ENCODE measurements at places on chromosomes 12 and 14. TPM values are rescaled to one million over a fixed set of nuclear protein-coding genes. Genes with fewer than 3 reads are reported as not detected.

- no peaks in the 10 kb centered on the region for H3K36me3 ChIP-seq
- H3K4me1 ChIP-seq, result no peaks in the 10 kb centered on the region
- H3K4me3 ChIP-seq, result no peak overlapping the region
- no peaks in the 10 kb centered on the region for H3K27me3 ChIP-seq
Observed at GRCh38 chr12:88266806-88267360, 124.8 kb downstream of the TMTC3 start.

GRCh38 chr12:119704065-119704747 lies 36.3 kb downstream of the PRKAB1 start:
- no peak overlapping the region for H3K4me3 ChIP-seq
- no peaks in the 10 kb centered on the region for H3K4me1 ChIP-seq
- DNase-seq, result peak; percentile 47
- no peak overlapping the region for H3K27ac ChIP-seq

DNA sequence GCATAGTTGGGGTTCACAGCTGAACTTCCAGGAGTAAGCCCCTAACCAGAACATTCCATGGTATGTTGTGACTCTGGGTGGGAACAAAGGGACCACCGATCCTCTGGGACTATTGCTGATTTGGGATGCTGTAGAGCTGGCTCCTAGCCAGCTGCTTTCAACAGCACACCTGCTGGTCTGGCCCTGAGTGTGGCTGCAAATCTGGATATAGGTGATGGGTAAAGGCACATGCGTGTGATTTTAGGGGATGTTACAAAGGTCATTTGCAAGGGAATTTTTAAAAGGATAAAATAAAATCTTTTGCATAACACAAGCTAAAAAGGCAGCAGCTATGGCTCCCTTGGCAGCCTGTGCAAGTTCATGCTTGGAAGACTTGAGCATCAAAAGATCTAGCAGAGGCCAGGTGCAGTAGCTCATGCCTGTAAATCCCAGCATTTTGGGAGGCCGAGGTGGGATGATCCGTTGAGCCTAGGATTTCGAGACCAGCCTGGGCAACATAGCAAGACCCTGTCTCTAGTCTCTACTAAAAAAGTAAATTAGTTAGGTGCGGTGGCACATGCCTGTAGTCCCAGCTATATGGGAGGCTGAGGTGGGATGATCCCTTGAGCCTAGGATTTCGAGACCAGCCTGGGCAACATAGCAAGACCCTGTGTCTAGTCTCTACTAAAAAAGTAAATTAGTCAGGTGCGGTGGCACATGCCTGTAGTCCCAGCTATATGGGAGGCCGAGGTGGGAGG lies 1.6 kb downstream of the ALDH2 start:
- peaks cover 11% of the 10 kb centered on the region for H3K4me1 ChIP-seq
- no peak for DNase-seq
- no peak overlapping the region for H3K4me3 ChIP-seq
- H3K27ac ChIP-seq, result no peak overlapping the region

- H3K4me1 ChIP-seq, result peaks cover 15% of the 10 kb centered on the region
- peak; percentile 56 for DNase-seq
- peaks cover 8% of the 10 kb centered on the region for H3K27me3 ChIP-seq
- no peak overlapping the region for H3K4me3 ChIP-seq
Observed at GRCh38 chr14:23117371-23118020, 1.6 kb downstream of the CEBPE start.

GRCh38 chr14:84112589-84112988 lies 1417.4 kb upstream of the FLRT2 start:
- no peak overlapping the region for H3K27ac ChIP-seq
- DNase-seq, result no peak
- no peaks in the 10 kb centered on the region for H3K27me3 ChIP-seq
- H3K4me1 ChIP-seq, result peaks cover 6% of the 10 kb centered on the region
- peaks cover 14% of the 10 kb centered on the region for H3K36me3 ChIP-seq

DNA sequence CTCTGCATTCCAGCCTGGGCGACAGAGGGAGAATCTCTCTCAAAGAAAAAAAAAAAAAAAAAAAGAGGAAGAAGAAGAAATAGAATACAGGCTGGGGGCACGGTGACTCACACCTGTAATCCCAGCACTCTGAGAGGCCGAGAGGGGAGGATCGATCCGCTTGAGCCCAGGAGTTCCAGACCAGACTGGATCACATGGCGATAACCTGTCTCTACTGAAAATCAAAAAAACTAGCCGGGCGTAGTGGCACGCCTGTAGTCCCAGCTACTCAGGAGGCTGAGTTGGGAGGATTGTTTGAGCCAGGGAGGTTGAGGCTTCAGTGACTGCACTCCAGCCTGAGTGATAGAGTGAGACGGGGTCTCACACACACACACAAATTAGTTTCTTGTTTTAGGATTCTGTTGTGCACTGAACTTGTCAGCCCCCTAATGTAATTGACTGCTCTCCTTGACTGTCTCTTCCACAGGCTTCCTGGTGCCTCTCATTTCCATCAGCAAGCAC lies 963 bp upstream of the TINF2 start:
- H3K27ac ChIP-seq, result peak overlapping the region; percentile 94
- H3K27me3 ChIP-seq, result no peaks in the 10 kb centered on the region
- H3K4me3 ChIP-seq, result peak overlapping the region; percentile 95
- H3K4me1 ChIP-seq, result peaks cover 60% of the 10 kb centered on the region

- no peak overlapping the region for H3K4me3 ChIP-seq
- H3K4me1 ChIP-seq, result no peaks in the 10 kb centered on the region
- no peaks in the 10 kb centered on the region for H3K36me3 ChIP-seq
- peaks cover 10% of the 10 kb centered on the region for H3K27me3 ChIP-seq
- no peak for DNase-seq
Observed at GRCh38 chr12:29782285-29782870, 1.4 kb downstream of the TMTC1 start.

GRCh38 chr14:103657471-103657870 lies 28.5 kb downstream of the KLC1 start:
- H3K36me3 ChIP-seq, result peaks cover 16% of the 10 kb centered on the region
- DNase-seq, result no peak
- no peak overlapping the region for H3K27ac ChIP-seq
- peaks cover 8% of the 10 kb centered on the region for H3K4me1 ChIP-seq
- no peak overlapping the region for H3K4me3 ChIP-seq

DNA sequence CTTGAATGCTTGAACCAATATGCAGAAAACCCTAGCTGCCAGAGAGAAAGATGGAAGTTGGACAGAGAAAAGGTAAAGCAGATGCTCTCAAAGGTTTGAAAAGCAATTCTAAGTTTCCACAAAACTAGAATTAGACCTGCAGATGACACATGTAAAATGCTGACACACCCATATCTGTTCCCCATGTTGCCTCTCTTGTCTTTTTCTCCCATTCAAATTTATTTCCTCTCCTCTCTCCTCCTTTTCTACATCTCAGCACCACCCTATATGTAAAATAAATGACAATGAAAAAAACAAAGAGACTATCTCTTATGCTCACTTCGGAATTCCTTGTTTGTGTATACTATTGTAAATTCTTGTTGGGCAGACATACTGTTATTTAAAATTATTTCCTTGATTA lies 75.5 kb upstream of the PLEKHA5 start:
- H3K4me1 ChIP-seq, result peaks cover 8% of the 10 kb centered on the region
- H3K27ac ChIP-seq, result no peak overlapping the region
- H3K27me3 ChIP-seq, result no peaks in the 10 kb centered on the region
- DNase-seq, result no peak

DNA sequence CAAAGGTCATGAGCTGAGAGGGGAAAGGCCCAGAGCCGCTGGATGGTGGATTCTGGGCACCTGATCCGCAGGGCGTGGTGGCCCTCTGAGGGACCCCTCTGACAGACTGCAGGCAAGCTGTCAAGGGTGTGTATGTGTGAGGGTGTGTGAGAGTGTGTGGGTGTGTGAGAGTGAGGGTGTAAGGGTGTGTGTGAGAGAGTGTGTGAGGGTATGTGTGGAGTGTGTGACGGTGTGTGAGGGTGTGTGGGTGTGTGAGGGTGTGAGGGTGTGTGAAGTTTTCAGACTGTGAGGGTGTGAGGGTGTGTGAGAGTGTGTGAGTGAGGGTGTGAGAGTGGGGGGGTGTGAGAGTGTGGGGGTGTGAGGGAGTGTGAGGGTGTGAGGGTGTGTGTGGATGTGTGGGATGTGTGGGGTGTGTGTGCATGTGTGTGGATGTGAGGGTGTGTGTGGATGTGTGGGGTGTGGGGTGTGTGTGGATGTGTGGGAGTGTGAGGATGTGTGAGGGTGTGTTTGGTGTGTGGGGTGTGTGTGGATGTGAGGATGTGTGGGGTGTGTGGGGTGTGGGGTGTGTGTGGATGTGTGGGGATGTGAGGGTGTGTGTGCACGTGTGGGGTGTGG lies 156.7 kb downstream of the TMEM121 start:
- H3K27me3 ChIP-seq, result no peaks in the 10 kb centered on the region
- peaks cover 2% of the 10 kb centered on the region for H3K4me1 ChIP-seq
- no peak for DNase-seq
- H3K27ac ChIP-seq, result no peak overlapping the region
- no peak overlapping the region for H3K4me3 ChIP-seq

GRCh38 chr12:47280543-47281300 lies 201.0 kb upstream of the AMIGO2 start:
- H3K27ac ChIP-seq, result no peak overlapping the region
- DNase-seq, result no peak
- H3K36me3 ChIP-seq, result no peaks in the 10 kb centered on the region
- no peak overlapping the region for H3K4me3 ChIP-seq

- no peaks in the 10 kb centered on the region for H3K4me1 ChIP-seq
- no peak overlapping the region for H3K4me3 ChIP-seq
- no peak overlapping the region for H3K27ac ChIP-seq
- no peak for DNase-seq
- no peaks in the 10 kb centered on the region for H3K27me3 ChIP-seq
Observed at GRCh38 chr12:2409656-2410265, 357.0 kb downstream of the CACNA1C start.

DNA sequence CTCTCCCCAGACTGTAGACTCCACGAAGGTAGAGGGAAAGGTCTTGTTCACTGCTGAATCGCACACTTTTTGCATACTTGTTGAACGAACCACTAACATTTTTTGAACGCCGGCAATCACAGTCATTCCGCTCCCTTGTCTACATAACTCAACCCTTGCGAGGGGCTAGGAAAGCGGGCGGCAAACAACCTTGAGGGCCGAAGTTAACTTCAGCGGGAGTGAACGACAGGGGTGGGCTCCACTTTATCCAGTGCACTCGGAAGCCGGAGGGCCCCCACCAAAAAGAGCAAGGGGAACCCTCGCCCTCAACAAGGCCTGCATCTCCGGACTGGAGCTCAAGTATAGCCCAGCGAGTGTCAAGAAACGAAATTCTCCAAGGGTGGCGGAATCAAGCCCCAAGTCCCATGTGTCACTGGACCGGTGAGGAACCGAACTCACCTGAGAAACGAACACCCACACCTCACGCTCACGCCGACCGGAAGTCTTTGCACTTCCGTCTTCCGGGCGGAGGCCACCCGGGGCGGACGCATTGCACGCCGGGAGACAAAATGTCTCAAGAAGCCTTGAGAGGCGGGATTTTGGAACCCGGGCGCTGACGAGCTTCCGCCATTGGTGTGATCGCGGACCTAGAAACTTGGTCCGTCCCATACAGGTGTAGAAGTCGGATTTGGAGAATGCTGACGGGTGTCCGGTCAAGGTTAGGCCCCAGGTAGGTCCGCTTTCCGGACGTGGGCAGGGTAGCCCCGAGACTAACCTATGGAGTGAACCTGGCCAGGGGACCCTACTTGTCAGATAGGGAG lies at the start of gene LLPH:
Gene LLPH (minus strand): TSS at position 484 of the 800 bp plus-strand sequence. CDS start 1,644 bp downstream, outside the sequence.
- H3K4me1 ChIP-seq, result peaks cover 35% of the 10 kb centered on the region
- H3K4me3 ChIP-seq, result peak within 1 kb of the TSS; percentile 93
- peak within 1 kb of the TSS; percentile 86 for H3K27ac ChIP-seq
- peaks cover 36% of the 10 kb centered on the region for H3K36me3 ChIP-seq
- peak; percentile 92 for DNase-seq

DNA sequence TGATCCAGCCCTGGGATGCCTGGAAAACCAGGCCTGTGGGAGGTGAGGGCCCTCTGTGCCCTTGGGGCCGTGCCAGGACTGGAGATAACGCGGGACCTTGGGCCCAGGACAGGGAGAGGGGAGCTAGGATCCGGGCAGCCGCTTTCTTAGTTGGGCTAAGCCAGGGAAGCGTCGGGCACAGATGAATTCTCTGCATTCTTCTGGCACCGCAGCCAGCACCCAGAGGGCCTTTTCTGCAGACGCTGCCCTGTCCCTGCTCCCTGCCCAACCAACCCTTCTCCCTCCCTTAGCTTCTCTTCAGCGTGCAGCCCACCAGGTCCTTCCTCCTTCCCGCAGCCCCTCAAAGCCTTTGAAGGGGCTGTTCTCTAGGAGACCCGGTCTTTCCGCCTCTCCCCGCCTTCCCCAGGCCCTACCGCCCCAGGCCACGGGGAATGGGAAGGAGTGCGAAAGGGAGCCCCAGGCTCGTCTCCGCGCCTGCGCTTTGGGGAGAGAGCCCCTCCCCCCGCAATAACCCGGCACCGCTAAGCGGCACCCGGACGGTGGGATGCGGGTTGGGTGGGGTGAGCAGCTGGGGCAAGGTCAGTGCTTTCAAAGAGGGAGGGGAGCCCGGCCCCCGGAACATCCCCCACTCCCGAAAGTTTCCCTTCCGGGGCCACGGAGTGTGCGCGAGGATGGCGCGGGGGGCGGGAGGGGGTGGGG lies 663 bp downstream of the NCKAP5L start:
- H3K4me1 ChIP-seq, result peaks cover 26% of the 10 kb centered on the region
- peak; percentile 51 for DNase-seq
- no peak overlapping the region for H3K27ac ChIP-seq
- H3K36me3 ChIP-seq, result no peaks in the 10 kb centered on the region
- H3K4me3 ChIP-seq, result peak overlapping the region; percentile 50

DNA sequence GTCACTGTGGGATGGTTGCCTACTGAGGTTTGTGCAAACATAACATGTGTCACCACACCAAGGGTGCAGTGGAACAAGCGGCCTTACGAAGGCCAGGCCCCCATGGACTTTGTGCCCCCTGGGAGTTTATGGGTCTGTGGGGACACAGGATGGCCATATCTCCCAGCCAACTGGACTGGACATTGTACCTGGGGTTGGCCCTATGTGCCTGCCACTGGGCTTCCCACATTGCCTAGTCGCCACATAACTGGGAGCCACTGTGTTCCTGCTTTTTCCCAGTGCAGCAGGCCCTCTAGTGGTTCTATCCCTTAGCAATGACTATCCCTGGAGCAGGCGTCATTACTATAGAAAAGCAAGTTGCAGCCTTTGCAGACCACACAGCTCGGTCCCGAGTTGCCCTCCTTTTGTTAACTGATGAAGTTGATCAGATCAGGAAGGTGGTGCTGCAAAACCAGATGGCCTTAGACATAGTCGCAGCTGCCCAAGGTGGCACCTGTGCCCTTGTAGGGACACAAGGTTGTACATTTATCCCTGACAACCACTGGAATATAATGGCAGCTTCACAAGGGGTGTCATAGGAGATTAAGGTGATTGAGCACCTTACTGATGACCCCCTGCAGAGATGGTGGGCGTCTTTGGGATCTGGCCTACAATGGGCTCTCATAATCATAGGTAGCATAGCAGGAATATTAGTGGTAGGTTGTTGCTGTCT lies 15.2 kb upstream of the RNASE12 start:
- H3K27ac ChIP-seq, result no peak overlapping the region
- no peaks in the 10 kb centered on the region for H3K27me3 ChIP-seq
- no peak overlapping the region for H3K4me3 ChIP-seq
- H3K4me1 ChIP-seq, result no peaks in the 10 kb centered on the region
- no peaks in the 10 kb centered on the region for H3K36me3 ChIP-seq
- no peak for DNase-seq

GRCh38 chr12:120292411-120292660 lies 633 bp upstream of the RNU4-2 start:
- H3K4me3 ChIP-seq, result no peak overlapping the region
- no peaks in the 10 kb centered on the region for H3K36me3 ChIP-seq
- H3K27me3 ChIP-seq, result no peaks in the 10 kb centered on the region
- no peak overlapping the region for H3K27ac ChIP-seq

MTERF2 gene
- total RNA-seq, result 9.0 TPM

RAB15 gene
- total RNA-seq, result 2.1 TPM

MRPL51 gene
- 217 TPM for total RNA-seq

DAO gene
- total RNA-seq, result not detected

MRPL42 gene
- total RNA-seq, result 42.8 TPM

METAP2 gene
- 75.8 TPM for total RNA-seq

DACT1 gene
- total RNA-seq, result not detected

Data from natural killer cell treated with Interleukin-12 subunit alpha and Interleukin-12 subunit beta and Interleukin-15 and Interleukin-18, amount 100 ng/mL, for 72 hours (primary cell).